Activated T-cell treated with anti-CD3 and anti-CD28 coated beads, Interleukin-2, amount 50 U/mL, for 4 hours (primary cell): ENCODE measurements at places on chromosomes 7 and 10.

GRCh38 chr10:47206449-47207280 is 93.3 kb upstream of the GDF10 start:
- no peak for DNase-seq

GRCh38 chr10:15140698-15141097 is 27.8 kb downstream of the NMT2 start:
- DNase-seq = no peak

GRCh38 chr10:48286356-48286755 is 11.9 kb upstream of the FRMPD2 start:
- DNase-seq = no peak

DNA sequence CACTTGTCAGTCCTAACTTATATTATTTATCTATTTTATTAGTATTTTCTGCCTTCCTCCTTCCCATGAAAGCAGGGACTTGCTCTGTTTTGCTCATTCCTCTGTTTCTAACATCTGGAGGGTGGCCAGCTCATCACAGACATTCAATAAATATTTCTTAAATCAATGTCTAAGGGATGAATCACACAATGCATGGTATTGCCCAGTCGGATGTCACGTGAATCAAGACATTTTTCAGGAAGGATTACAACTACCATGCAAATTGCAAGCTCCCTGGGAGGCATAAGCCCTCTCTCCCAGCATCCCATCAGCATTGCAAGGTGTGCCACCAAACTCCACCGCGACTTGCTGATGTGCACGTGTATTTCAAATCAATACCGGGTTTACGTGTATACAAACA is 146.6 kb upstream of the RNF32 start:
- no peak for DNase-seq
